ENCODE measurements at places on chromosomes 7 and 10. TPM values are rescaled to one million over a fixed set of nuclear protein-coding genes. Genes with fewer than 3 reads are reported as not detected.

The ABCC2 gene
- total RNA-seq, result 0.98 TPM

The NACAD gene
- 5.5 TPM for total RNA-seq

DNA sequence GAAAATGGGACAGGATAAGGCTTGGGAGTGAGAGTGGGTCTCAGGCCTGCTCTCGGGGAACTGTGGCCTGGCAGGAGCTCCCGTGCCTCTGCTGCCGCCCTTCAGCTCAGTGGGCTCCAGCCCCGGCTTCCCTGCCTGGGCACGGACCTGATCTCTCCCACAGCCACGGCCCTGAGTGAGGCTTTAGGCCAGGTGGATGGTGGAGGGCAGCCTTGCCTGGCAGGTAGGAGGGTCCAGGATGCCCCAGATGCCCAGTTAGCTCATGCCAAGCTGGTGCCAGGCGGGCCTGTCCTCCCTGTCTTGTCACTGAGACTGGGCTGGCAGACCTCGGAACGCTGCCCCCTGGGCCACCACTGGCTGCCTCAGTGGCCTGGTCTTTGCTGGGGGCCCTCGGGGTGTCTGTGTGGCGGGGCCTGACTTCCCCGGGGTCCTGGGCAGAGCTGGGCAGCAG is 116.6 kb downstream of the INPP5A start:
- DNase-seq, result no peak

DNA sequence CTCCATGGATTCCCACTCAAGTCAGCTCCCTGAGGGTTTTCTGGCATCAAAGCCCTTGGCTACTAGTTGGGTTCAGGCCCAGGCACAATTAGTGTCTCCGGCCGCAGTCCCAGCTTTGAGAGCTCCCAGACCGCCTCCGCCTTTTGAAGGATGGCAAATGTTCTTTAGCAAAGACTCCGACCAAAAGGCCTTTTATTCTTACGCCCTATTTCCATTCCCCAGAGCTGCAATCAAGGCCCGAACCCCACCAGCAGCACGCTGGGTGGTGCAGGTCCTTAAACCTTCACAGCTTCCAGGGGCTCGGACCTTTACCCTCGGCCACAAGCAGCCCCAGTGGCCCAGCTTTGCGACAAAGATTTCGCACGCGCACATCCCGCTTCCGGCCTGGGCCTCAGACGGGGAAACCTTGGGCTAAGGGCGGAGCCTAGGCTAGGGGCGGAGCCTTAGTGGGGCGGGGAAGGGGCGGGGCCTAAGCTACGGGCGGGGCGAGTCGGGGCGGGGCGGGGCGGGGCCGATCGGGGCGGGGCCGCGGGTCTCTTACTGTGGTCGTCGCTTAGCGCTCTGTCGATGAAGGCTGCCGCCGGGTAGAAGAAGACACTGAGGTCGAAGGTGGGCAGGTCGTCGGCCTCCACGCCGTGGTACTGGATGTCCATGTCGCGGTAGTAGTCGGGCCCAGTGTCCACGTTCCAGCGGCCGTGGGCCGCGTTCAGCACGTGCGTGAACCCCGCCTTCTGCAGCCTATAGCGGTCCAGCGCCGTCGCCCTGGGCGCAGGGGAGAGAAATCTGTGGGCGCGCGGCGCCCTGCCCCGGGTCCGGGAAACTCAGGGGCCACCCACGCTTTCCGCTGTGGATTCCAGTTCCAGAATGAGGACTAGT is 68.0 kb upstream of the SAMD8 start:
- DNase-seq, result no peak

The CALCR gene
- not detected for total RNA-seq

DNA sequence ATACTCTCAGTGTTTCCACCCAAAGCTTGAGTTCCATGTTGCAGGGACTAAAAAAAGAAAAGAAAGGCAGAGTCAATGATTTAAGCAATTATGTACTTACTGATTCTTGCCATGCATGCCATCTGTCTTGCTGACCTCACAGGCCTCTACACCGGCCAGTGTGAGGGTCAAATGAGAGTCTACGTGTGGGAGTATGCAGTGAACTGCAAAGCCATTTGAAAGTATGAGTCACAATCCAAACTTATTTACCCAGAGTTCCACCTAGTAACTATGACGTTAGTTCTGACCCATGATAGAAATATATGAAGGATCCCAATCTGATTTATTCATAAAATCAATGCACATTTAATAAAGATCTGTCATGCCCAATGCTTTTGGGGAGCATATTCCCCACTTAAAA is 26.5 kb downstream of the PDE1C start:
- DNase-seq, result peak; percentile 19

The SEPTIN14 gene
- total RNA-seq, result not detected

GRCh38 chr10:34581801-34582532 is 233.1 kb downstream of the PARD3 start:
- DNase-seq, result peak; percentile 89

The H2BK1 gene
- total RNA-seq, result not detected

DNA sequence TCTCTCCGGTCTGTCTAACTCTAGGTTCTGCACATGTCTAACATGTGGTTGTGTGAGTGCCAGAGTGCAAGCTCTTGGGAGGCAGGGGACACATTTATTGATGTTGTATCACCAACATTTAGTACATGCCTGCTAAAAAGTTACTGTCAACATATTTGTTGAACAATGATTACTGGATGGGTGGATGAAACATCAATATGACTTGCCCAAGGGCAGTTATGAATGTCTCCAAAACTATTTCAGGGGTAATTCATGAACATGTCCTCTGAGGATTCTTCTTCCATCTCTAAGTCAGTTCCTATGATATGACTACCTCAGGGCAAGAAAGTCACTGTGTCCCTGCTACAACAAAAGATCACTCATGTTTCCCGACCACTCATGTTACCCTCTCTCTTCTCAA is 91.3 kb upstream of the STEAP1B start:
- DNase-seq, result no peak

DNA sequence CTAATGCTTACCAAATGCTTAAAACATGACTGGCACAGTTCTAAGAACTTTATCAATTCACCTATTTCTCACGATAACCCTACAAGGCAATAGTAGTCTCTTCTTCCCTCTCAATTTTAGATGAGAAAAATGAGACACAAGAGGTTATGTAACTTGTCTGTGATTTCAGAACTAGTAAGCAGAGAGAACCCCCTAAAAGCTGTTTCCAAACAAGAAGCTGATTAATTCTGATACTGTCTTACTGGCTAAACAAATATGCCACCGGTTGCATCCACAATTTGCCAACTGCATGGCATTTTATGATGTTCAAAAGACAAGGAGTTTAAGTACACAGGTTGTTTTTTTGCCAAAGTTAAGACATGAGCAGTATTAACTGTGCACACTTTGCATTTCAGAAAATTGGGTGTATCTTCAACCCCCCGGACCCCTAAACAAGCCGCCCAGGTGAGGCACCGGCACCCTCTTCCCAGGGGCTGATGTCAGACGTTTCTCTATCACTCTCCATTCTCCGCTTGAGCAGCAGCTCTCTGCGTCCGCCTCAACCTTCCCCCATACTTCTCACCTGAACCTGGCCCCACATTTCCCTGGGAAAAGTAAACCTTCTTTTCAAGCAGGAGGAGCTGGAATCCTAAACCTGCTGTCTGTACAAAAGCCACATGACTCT is 21.7 kb downstream of the RSU1 start:
- no peak for DNase-seq

The GSDME gene
- total RNA-seq, result 59.9 TPM

DNA sequence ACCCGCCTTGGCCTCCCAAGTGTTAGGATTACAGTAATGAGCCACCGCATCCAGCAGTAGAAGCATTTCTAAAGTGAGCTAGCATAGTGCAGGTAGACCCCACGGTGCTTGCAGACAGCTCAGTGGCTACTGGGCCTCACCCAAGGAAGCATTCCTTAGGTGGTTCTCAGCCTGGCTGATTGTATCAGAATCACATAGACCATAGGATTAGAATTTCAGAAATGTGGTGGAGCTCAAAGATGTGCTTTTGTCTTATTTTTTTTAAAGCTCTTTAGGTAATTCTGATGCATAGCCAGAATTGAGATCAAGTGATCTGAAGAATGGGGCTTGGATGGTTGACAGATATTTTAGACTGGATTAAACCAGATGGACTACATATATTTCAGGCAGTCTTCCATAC is 10.9 kb downstream of the ANLN start:
- peak; percentile 62 for DNase-seq

GRCh38 chr7:130883928-130884327 is 149.9 kb upstream of the KLF14 start:
- no peak for DNase-seq

GRCh38 chr10:104037261-104037951 is 48.3 kb downstream of the COL17A1 start:
- DNase-seq, result no peak

DNA sequence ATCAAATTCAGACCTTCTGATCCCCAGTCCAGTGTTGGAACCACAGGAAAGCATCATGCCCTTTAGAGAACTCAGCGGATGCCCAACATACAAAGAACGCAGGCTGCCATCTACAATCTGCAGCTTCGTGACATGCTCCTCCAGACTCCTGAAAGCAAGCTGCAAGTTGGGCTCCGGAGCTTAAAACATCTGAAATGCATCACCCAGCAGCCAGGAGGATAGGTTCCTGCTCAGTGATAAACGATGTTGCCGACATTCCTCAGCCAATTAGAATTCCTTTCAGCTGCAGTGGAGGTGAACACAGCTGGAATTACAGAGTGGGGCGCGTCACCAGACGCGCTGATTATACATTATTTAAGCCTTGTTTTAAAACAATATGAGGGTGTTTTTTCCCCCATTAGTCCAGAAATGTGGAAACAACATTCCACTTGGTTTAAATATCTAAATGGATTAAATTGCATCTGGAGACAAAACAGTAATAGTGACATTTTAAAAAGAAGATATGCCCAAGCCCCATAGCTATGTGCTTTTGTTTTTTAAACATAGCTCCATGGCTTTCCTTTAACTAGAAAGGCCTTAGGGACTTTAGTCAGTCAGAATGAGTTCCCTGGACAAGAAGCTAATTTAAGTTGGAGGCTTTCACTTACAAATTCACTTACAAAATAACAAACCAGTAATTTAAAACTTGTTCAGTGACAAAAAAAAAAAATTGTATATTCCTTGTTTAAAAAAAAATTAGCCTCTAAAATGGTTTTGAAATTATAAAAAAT is 6.3 kb downstream of the SMURF1 start:
- peak; percentile 93 for DNase-seq

- peak; percentile 90 for DNase-seq
Observed at GRCh38 chr10:77139252-77140160, 498.1 kb downstream of the KCNMA1 start.

DNA sequence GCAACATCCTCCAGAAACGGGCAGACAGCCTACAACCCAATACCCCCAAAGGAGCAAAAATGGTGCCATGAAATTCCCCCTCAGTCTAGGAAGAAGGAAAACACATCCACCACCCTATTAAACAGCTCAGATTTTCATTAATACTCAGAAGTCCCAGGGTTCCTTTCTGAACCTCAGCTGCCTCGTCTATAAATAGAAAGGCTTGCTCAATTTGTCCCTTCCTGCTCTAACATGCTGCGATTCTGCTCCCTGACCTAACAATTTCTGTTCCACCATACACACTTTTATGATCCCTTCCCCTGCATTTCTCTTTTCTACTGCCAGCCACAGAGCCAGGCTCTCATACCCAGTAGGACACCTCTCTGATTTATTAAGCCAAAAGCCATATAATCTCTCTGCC is 68.1 kb downstream of the MTERF1 start:
- no peak for DNase-seq

The MYH16 gene
- total RNA-seq, result not detected

DNA sequence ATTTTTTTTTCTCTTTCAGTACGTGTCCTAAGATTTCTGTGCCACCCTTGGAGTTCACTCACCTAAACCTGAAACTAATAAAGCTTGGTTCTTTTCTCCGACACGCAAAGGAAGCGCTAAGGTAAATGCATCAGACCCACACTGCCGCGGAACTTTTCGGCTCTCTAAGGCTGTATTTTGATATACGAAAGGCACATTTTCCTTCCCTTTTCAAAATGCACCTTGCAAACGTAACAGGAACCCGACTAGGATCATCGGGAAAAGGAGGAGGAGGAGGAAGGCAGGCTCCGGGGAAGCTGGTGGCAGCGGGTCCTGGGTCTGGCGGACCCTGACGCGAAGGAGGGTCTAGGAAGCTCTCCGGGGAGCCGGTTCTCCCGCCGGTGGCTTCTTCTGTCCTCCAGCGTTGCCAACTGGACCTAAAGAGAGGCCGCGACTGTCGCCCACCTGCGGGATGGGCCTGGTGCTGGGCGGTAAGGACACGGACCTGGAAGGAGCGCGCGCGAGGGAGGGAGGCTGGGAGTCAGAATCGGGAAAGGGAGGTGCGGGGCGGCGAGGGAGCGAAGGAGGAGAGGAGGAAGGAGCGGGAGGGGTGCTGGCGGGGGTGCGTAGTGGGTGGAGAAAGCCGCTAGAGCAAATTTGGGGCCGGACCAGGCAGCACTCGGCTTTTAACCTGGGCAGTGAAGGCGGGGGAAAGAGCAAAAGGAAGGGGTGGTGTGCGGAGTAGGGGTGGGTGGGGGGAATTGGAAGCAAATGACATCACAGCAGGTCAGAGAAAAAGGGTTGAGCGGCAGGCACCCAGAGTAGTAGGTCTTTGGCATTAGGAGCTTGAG is at the start of gene CFTR:
Gene CFTR, plus strand, starts transcription at position 801 of the 830 bp plus-strand sequence. CDS start 70 bp downstream, outside the sequence.
- DNase-seq, result no peak
